ENCODE measurements at places on chromosomes 4 and X.

GRCh38 chr4:38344929-38345328 is 319.1 kb upstream of the KLF3 start:
- no peak for DNase-seq

DNA sequence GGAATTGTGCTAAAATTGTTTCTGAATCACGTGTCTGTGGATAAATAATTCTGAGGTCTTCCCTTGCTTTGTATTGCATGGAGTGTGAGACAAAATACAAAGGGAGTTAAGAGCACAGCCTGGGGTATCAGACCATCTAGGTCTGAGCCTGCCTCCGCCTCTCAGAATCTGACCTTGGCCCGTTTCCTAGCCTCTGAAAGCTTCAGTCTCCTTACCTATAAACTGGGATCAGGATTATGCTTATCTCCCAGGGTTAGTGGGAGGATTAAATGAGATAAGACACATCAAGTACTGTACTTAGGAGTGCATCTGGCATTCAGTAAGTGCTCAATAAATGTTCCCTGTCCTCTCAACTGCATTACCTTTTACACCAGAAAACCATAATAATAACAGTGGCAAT is 140.6 kb upstream of the TENM3 start:
- DNase-seq: no peak

DNA sequence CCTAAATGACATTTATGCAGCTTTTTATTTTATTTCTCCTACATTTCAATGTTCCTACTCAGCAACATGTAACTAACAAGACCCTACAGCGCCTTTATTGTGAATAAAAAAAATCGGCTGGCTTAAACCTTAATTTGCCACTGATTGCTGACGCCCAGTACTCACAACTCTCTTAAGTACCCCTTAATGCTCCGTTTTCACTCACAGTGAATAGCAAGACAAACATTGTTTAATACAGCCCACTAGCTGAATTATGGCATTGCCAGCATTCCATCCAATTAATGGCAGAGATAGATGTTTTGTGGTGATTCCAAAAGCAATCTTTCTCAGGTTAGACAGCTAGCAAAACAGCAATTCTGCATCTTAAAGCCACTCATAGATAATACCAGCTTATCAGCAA is 61.1 kb downstream of the PPARGC1A start:
- DNase-seq: no peak

DNA sequence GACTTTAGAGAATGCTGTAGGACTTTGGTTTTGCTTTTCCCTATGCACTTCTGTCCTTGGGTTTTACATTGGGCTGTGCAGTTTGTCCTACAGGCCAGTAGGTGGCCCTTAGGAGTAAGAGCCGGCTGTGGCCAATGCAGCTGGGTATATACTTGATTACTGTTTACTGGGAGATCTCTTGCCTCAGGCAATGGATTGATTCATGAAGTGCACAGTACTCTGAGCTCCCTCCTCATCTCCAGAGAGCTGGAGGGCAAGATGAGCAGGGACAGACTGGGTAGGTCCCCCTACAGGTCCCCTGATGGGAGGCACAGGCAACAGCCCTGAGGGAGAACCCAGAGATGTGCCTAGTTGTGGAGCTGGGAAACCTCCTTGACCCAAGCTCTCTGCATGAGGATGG is 103.8 kb upstream of the QRFPR start:
- DNase-seq: no peak

GRCh38 chrX:52426810-52427209 is 58.0 kb downstream of the XAGE2 start:
- DNase-seq: no peak

DNA sequence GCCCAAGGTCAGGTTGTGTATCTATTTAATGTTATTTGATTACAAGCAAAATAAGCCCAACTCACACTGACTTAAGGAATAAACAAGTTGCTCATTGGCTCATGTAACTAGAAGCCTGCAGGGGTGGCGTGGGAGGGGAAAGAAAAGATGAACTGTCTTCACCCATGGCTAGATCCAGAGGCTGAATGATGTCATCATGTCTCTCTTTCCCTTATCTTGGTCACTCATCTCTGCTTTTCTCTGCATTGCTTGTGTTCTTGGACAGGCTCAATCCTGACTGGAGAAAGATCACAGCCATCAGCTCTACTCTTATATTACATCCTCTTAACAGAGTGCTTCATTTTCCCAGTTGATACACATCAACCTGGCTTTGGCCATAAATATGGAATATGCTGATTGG is 290.0 kb upstream of the DIAPH2 start:
- no peak for DNase-seq

- DNase-seq: no peak
Measured at GRCh38 chr4:11250510-11250909, 178.2 kb downstream of the HS3ST1 start.

- DNase-seq: no peak
Measured at GRCh38 chr4:146124023-146124680, 51.4 kb upstream of the LSM6 start.

DNA sequence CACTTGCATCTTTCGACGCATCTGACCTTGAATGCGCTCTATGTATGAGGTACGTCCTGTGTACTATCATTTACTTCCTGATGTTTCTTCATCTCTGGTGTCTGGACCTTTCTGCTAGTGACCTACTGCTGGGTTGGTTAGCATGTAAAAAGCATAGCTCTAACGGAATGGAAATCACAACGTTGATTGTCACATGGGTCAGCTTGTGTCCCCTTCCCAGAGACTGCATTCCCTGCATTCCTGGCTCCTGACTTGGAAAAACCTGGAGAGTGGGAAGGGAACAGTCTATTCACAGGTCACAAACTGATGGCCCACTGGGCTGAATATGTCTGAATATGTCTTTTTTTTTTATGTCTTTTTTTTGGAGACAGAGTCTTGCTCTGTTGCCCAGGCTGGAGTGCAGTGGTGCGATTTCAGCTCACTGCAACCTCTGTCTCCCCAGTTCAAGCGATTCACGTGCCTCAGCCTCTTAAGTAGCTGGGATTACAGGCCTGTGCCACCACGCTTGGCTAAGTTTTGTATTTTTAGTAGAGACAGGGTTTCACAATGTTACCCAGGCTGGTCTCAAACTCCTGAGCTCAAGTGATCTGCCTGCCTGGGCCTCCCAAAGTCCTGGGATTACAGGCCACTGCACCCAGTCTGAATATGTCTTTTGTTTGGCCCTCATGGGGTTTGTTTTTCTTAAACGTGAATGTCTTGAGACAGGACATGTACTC is 16.3 kb downstream of the LONRF3 start:
- no peak for DNase-seq

DNA sequence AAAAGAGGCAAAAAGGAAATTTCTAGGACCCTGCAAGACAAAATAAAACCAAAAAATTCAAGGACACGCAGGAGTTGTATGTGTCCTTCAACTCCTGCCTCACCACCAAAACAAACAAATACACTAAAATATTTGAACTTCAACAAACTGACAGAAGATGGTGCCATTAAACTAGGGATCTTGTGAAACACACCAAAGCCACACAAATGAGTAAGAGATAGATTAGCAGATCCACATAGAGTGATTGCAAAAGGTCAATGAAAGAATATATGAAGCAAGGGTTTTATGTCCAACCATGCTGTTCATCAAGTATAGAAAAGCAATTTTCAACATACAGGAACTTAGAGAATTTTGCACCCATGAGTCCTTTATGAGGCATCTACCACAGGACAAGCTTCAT is 40.1 kb upstream of the SCML1 start:
- DNase-seq: no peak

- no peak for DNase-seq
Measured at GRCh38 chr4:183738081-183738673, 79.1 kb downstream of the TRAPPC11 start.

DNA sequence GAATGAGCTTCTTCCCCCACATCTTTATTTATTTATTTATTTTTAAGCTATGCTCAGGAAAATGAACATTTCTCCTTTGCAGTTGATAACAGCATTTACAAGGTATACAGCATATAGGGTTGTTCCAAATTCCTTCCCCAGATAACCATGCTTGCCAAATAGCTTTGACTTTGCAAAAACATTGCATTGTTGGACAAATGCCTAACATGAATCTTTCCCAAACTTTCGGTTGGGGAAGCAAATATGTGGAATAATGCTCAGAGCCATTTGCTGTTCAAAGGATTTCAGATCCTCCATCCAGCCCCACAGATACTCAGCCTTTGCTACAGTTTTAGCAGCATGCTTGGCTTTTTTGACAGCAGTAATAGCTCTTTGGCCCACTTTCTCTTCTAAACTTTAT is 127.2 kb upstream of the AGA start:
- no peak for DNase-seq

DNA sequence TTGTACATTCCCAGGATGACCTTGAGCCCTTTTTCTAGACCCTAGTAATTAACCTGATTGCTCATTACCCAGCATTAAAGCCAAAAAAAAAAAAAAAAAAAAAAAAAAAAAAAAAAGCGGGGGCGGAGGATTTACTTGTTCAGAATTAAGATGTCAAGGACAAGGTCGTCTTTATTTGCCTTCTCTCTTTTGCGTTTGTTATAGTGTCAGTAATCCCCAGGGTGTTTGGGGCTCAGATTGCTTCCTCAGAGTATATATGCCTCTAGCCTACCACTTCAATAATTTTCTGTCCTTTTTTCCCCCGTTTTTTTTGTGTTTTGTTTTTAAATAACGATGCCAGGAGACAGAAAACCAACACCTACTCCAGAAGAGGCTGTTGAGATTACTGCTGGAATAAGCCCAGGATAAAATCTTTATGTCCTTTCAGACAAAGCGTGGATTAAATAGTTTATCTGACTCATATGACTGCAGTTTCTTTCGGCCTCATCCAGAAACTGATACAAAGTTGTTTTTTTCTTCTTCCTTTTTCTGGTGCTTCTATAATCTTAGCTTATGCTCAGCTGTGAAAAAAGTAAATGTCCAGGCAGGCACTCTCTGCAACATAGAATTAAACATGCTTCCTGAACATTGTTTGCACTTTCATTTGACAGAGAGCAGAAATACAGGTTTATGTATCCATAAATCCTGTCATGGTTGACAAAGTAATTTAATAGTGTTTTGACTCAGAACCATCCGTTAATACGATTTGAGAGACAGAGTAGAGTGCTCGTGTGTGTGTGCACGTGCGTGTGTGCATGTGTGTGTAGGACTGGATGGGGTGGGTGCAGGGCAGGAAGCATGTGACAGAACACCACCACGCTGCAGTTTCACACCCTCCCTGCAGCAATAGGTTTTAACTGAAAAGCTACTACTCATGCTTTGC is 138.6 kb downstream of the AFF1 start:
- DNase-seq: peak; percentile 61

Data from NCI-H2227 treated with DMSO at 0.1 percent for 48 hours (cell line).